ENCODE measurements at places on chromosomes 13 and 19.

DNA sequence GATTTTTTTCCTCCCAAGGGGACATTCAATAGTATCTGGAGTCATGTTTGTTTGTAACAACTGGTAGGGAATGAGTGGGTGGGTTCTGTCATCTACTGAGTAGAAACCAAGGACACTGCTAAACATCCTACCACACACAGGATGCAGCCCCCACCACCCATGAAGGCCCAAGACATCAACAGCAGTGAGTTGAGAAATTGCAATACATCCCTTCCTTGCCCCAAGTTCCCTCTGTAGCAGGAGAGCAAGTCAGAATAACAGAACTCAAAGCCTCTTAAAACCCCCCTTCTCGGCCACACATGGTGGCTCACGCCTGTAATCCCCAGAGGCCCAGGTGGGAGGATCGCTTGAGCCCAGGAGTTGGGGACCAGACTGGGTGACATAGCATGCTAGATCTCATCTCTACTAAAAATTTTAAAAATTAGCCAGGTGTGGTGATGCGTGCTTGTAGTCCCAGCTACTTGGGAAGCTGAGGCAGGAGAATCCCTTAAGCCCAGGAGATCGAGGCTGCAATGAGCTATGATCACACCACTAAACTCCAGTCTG lies 2.4 kb upstream of the CYP2F1 start:
- DNase-seq: no peak

DNA sequence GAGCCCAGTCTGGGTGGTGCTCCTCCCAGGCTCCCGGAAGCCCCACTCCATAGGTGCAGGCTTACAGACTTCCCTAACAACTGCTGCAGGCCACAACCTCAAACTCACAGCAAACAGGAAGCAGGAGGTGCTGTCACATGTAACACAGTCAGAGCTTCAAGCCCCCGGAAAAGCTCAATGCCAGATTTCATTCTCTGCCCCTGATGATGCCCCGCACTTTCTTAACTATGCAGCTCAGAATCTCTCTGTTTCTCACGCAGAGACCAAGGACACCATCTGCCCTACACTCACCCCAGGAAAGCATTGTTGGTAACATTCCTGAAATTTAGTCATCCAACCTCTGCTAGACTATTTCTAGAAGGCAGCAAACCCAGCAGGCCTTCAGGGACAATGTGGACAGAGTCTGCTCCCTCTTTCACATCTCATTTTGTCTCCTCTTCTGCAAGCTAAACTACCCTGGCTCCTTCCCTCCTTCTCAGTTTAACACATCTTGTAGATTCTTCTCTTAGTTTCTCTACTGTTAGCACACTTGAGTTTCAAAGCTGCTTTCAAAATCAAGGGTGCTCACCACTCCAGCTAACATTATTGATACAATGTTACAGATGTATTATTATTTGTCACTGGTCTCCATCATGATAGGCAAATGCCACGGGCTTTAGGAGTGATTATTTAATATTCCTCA lies 162.5 kb downstream of the KCTD12 start:
- peak; percentile 65 for DNase-seq

- peak; percentile 21 for DNase-seq
These were observed 5.0 kb downstream of the MVB12A start for GRCh38 chr19:17424743-17425365.

GRCh38 chr19:45489216-45489855 lies 7.5 kb downstream of the RTN2 start:
- no peak for DNase-seq

DNA sequence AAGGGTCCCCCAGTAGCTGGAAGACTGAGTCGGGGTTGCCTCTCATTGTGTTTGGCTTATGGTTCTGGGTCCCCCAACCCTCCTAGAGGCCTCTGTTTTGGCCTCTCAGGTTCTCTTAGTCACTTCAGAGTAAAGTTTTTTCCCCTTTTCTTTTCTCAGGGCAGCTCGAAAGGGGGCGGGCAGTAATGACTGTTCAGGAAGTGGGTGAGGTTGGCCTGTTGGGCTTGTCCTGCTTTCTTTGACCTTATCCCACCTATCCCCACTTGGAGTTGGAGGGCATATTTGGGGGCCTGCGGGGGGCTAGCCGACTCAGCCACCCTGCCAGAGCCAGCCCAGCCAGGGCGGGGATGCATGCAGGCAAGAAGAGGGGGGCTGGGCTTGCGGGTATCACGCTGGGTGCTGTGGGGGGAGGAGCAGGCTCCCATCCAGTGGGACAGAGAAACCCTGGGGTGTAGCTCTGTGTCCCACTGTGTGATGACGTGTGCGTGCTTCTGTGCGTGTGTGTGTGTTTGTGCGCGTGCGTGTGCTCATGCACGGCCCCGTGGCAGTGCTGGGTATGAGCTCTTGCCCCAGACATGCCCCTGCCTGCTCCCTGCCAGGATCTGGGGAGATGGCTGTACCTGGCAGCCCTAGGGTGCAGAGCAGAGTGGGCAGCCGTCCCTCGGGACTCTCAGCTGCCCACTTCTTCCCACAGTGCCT lies 1.4 kb downstream of the CIC start:
- peak; percentile 84 for DNase-seq

GRCh38 chr19:57010541-57010940 lies 109.2 kb upstream of the USP29 start:
- DNase-seq: no peak

- peak; percentile 43 for DNase-seq
These were observed 48.5 kb downstream of the WDFY2 start for GRCh38 chr13:51632591-51633362.

DNA sequence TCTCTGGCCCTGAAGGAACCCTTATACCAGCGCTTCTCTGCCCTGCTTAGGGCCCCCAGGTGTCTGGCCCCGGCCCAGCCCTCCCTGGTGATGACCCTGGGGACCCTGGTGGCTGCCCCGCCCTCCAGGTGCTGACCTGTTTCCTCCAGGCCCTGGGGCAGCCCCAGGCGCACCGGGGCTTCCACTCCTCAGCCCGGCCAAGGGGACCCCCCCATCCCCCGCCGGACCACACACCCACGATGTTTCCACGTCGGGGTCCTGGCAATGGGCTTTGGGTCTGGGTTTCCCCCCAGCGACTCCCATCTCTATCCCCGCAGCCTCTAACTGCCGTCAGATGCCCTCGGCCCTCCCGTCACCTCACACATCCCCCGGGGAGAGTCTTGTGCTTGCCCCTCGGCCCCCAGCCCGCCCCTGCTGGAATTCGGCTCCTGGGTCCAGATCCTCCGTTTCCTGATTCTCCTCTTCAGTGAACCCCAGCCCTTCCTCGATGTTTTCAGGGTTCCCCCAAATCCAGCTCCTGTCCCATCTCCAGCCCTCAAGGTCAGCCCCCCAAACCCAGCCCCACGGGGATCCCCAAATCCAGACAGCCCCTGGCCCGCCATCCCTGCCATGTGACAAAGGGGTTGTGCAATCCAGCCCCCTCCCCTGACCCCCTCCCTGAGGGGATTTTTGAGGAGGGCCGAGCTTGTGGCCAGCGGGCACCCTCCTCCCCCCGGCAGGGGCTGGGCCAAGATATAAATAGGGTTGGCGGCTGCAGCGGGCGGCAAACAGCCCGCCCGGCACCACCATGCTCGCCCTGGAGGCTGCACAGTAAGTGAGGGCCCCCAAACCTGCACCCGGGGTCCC lies at the start of gene SPIB:
Gene SPIB, plus strand, starts transcription at position 763 of the 846 bp plus-strand sequence. Its CDS starts 25 bp downstream, at position 788.
- DNase-seq: no peak

- no peak for DNase-seq
These were observed 461.9 kb downstream of the KLF5 start for GRCh38 chr13:73520566-73521289.

DNA sequence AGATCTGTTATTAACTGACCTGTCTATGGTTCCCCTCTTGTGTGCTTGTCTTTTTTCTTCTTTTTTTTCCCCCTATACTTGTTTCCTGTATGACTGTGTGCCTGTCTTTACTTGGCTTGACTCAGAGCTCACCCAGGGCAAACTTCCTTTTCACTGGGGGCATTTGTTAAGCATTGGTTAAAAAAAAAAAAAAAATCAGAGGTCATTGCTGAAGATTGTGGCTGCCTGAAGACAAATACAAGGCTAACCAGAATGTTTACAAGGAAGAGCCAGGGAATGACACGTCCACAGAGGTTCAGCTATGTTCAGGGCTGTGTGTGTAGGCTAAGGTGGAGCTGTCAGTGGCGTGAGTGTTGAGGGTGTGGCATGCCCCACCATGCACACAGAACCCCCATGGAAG lies 47.1 kb downstream of the LNX2 start:
- DNase-seq: peak; percentile 89
